ENCODE measurements at places on chromosomes 11 and 22.

GRCh38 chr22:42769574-42770447 lies 49.1 kb upstream of the A4GALT start:
- peak; percentile 50 for DNase-seq

GRCh38 chr11:11520231-11521015 lies 101.4 kb downstream of the GALNT18 start:
- no peak for DNase-seq

DNA sequence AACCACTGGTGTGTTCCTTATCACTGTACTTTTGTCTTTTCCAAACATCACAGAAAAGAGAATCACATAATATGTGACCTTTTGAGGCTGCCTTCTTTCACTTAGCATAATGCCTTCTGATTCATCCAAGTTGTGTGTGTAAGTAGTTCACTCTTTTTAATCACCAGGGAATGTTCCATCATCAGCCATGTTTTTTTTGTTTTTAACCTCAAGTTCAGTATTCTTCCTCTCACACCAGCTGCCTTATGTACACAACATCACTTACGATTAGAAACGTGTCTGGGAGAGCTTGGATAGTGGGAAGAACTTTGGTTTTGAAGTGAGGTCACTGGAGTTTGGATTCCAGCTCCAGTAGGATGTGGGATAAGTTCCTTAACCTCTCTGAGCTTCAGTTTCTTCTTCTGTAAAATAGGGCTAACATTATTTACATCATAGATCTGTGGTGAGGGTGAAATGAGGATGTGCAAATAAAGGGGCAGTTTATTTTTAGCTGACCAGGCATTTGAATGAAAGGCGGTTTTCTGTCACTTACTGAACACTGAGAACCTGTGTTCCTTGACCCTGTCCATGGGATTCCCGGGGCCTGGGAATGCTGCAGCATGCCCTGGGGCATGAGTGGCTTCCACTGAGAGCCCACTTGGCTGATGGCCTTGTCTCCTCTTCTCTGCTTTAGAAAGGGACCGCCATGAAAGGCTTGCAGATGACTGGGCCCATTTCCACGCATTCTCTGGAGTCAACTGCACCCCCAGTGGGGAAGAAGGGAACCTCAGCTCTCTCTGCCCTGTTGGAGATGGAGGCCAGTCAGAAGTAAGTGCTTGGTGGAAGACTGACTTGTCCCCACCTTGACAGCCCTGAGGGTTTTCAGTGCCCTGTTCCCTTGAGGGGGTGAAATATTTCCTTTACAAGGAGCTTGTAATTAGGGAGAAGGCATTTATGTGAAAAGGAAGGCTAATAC lies 92.6 kb downstream of the DEPDC5 start:
- DNase-seq: no peak

DNA sequence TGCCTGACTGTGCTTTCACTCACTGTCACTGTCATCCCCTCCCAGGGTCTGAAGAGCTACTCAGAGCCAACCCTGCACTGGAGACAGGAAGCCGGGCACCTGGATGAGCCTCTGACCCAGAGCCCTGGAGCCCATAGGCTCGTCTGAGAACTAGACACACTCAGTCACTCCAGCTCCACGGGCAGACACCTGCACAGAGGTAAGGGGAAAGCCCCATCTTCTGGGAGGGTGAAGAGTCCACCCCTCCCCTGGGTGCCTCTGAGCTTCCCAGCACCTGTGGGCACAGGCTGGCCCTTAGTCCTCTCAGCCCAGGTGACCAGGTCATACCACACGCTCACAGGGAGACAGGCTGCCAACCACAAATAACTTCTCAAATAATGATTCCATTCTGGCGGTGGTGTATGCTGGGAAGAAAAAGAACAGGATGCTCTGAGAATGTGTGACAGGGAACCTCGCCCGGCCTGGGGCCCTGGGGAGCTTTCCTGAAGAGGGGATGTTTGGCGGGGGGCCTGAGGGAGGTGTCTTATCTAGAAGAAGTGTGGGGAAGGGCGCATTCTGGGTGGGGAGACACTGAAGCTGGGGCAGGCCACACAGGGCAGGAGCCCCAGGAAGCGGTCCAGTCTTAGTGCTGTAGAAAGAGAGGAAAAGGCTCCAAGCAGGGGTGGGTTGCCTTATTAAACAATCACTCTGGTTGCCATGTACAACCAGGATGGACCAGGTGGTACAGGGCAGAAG lies 5.3 kb downstream of the CCDC157 start:
- no peak for DNase-seq

- DNase-seq: no peak
Observed at GRCh38 chr11:78313181-78313795, 104.3 kb downstream of the GAB2 start.

DNA sequence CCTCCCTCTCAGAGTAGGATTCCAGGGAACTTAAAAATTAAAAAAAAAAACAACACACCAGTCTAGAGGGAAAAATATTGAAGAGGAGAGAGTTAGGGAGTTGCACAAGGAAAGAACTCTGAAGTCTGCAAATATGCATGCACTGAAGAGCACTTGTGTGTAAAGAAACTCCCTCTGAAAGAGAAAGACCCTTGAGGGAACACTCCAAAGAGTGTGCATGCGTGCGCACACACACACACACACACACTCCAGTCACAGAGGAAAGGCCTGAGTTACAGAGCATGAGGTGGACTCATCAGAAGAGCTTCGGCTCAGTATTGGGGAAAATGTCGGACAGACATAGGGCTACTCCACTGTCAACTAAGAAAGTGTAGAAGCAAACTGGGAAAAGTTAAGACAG lies 30.1 kb downstream of the GGTLC2 start:
- DNase-seq: no peak

GRCh38 chr11:129917231-129917630 lies 21.9 kb upstream of the NFRKB start:
- no peak for DNase-seq

DNA sequence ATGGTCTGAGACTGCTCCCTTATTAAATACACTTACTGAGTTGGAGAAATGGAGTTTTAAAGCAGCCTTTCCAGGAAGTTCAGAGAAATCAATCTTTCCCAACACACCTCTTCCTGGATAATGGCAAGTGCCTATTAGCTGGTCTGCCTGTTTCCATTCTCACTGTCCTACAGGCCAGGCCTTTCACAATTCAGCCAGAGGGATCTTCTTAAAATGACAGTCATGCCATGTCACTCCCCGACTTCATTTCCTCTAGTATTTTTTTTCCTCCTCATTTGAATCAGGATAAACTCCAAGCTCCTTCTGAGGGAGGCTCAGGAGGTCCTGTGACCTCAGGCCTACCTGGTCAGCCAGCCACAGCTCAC lies 62.6 kb downstream of the FDX1 start:
- no peak for DNase-seq

GRCh38 chr11:93529707-93530467 lies 13.3 kb downstream of the SMCO4 start:
- no peak for DNase-seq

- DNase-seq: no peak
Observed at GRCh38 chr22:38226853-38227649, 25.3 kb downstream of the MAFF start.

DNA sequence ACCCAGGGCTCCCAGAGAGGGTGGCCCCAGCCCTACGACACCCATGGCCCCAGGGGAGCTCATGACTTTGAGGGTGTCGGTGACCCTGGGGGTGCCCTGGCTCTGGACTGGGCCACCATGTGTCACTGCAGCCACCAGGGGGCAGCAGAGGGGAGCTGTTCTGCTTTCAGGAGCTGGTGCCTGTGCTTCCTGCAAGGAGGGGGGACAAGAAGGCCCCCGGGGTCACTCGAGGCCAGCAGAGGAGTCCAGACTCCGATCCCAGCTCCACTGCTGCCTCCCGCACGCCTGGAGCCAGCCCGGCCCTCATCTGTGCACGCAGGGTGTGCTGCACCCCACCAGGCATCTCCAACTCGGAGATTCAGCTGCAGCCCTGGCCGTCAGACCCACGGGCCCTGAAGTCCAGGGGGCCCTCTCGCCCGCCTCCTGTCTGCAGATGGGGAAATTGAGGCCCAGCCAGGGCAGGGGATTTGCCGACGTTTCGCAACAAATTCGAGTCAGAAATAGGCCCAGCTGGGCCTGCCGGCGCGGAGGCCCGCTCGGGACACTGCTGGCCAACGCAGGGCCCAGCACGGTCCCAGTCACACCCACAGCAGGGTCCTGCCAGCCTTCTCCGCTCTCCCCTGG lies 29.5 kb upstream of the WNT7B start:
- peak; percentile 95 for DNase-seq

DNA sequence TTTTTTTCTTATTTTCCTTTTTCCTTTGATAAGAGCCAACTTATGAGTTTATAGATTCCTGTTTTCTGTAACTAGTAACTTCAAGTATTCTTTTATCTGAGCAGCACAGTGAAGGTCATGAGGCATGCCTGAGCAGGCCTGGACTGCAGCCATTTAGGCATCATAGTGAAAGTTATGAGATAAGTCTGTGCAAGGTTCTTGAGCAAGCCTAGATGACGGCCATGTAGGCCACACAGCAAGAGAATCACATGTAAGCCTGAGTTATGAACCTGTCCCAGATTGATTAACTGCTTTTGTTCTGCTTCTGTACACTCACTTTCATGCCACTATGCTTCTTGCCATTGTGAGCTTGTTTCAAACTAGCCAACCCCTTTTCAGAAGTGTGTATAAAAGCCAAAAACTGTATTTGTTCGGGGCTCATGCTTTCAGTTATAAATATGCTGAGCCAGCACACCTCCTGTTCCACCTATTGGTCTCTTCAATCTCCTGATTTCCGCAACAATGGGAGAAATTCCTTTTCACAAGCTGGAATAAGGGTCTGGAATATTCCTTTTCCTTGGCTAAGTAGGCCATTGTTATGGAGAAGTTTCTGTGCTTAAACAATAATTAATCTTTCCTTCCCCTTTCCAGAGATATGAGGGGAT lies 745.7 kb downstream of the FAM181B start:
- DNase-seq: no peak

- no peak for DNase-seq
Observed at GRCh38 chr11:60502221-60502775, 9.7 kb downstream of the MS4A12 start.

DNA sequence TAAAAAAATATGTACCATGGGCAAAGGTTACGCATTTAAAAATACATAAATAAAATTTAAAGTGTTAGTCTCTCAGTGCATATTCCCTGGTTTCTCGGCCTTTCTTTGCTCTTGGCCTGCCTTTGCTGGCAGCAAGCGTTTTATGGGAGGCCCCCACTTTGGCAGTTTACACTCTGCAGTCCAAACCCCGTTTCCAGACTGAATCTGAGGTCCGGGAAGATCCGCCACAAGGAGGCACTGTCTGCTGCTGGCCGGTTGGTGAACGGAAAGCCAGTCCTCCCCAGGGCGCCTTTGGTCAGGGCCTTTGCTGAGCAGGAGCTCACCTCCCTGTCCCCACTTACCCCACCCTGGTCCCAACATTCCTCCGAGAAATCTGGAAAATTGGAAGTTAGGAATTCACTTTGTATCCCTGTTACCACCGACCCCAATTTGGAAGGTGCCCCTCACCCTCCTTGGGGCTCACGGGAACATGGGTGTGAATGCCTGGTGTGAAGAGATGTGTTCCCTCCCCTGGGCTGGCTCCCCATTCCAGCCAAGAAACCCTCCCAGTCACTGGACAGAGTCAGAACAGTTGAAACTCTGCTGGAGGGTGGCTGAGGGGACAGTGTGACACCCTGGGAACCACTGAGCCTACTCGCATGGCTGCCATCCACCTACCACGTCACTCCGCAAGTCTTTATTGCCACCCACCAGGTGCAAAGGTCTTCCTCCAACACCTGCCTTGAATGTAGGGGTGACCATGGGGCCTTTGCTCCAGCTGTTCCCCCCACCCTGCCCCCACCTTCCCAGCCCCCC lies 9.4 kb upstream of the SF1 start:
- no peak for DNase-seq

GRCh38 chr11:134372961-134373360 lies 39.1 kb downstream of the B3GAT1 start:
- no peak for DNase-seq

GRCh38 chr22:39546889-39547586 lies 14.5 kb upstream of the RPS19BP1 start:
- no peak for DNase-seq

GRCh38 chr11:47571895-47572294 lies 6.5 kb downstream of the PTPMT1 start:
- DNase-seq: no peak

GRCh38 chr11:74307434-74307833 lies 4.0 kb downstream of the P4HA3 start:
- no peak for DNase-seq

DNA sequence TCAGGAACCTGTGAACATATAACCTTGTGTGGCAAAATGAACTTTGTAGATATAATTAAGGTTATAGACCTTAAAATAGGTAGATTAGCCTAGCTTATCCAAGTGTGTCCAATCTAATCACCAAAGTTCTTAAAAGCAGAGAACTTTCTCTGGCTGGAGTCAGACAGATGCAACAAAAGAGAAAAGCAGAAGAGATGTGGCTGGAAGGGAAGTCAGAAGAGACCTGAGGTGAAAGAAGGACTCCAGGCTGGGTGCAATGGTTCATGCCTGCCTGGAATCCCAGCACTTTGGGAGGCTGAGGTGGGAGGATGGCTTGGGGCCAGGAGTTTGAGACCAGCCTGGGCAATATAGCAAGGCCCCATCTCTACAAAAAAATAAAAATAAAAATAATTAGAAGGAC lies 39.4 kb upstream of the SWAP70 start:
- no peak for DNase-seq

DNA sequence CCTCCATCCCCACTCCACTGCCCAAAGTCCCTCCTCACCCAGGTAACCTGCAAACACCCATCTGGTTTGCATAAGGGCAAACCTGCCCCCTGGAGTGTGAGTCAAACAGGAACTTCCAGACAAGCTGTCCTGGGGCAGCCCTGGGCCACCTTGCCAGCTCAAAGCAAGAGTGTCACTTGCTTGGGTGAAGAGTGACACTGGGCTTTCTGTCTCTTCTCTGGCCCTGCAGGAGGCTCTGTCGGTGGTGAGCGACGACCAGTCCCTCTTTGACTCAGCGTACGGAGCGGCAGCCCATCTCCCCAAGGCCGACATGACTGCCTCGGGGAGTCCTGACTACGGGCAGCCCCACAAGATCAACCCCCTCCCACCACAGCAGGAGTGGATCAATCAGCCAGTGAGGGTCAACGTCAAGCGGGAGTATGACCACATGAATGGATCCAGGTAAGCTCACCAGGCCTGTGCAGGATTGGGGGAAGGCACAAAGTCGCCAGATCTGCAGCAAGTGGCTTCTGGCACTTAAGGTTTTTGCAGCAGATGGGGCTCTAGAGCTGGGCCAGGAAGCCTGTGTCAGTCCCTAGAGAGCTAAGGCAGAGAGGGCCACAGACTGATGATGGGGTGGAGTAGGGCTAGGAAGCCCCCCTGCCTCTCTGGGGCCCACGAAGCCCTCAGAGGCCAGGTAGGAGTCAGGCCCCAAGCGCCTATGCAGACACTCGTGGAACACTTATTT lies 64.2 kb downstream of the FLI1 start:
- DNase-seq: no peak

DNA sequence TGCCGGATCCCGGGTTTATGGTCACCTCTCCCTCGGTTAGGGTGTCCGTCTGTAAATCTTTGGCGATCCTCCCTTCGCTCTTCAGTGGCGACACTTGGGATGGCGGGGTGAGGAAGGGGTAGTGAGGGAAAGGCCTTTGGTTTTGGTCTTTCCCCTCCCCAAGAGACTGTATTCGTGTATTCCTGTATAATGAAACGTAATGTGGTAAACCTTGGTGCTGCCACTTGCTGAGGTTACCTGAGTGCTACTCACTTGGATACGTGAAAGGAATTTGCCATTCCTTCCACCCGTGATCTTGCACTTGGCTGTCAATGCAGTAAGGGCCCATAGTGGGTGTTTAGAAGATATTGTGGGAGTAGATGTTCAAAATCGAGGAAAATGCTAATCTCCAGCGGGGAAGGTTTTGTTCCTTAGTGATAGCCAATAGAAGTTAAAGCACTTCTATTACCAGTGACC lies 578 bp upstream of the NUP160 start:
- no peak for DNase-seq

GRCh38 chr11:3952715-3953114 lies 97.3 kb downstream of the STIM1 start:
- DNase-seq: no peak

All from omental fat pad (tissue), 4 donors.